GM04504 (cell line): ENCODE measurements at places on chromosomes 16 and 17.

DNA sequence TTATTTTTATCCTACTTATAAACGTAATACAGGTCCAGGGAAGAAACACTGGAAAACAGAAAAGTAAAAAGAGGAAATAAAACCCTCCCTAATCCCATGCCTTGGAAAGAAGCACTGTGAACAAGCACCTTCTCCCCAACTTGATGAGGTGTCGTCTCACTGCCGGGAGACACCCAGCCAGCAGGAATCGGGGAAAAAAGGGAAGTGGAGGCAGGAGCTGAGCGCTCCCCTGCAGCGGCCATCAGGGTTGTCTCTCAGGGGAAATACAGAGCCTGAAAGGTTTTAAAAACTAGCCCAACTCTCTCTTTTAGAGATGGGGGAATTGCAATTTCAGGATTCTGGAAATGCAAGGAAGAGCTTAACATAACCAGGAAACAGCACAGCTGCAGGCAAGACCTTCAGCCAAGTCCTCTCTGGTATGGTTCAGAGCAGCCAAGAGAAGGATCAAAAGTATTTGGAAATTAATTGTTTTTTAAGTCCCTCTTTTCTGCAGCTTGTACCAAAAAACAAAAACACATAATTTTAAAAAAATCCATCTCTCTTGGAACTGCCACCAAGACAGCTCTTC lies 96.3 kb upstream of the RCVRN start:
- DNase-seq = no peak

GRCh38 chr17:51165680-51166197 lies 472 bp upstream of the NME2 start:
- no peak for DNase-seq

DNA sequence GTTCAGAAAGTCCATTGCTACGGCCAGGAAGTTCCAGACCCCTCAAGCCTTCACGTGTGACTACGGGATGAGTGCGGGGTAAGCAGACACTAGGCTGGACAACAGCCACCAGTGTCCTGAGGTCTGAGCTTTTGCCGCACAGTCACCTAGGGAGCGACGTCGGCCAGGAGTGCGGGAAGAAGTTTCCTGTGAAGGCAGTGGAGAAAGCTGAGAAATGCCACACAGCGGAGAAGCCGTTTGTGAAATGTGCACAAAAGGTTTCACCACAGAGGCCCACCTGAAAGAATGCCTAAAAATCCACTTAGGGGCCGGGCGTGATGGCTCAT lies 47.4 kb downstream of the SHCBP1 start:
- no peak for DNase-seq

GRCh38 chr16:82510789-82511305 lies 115.9 kb upstream of the CDH13 start:
- no peak for DNase-seq

GRCh38 chr17:35438433-35438832 lies 6.1 kb upstream of the SLFN12 start:
- DNase-seq = no peak

GRCh38 chr16:8714174-8714573 lies 39.8 kb downstream of the ABAT start:
- DNase-seq = no peak

- peak; percentile 51 for DNase-seq
Measured at GRCh38 chr17:72118335-72119076, 2.3 kb upstream of the SOX9 start.

DNA sequence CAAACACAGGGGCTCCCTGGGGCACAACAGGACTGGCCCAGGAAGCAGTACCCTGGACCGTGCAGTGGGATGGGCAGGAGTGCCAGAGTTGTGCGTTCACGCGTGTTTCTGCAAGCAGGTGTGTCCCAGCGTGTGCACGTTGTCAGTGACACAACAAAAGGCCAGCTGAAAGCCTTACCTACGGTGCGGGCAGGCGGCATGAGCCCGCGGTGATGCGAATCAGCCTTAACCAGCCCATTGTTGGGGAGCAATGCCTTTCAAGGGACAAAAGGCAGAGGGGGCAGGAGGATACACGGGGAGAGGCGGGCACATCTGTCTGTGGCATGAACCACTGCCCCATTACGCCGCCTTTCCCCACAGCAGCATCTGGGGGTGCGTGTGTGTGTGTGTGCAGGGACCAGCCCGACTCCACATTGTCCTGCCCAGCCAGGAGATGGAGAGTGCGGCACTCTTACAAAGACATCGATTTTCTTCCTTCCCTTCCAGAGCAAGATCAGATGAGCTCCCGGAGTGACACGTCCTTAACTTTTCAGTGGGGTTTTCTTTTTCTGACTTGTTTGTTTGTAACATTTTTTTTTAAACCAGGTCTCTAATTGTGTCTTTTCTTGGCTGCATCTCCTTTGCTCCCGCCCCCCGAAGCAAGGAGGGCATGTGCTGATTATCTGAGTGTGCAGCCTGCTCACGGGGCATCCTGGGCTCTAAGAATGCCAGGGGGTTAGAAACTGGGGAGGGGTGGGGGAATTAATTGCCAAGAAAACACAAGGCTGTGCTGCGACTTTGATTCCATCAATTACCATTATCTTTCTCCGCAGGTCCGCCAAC lies 158.1 kb downstream of the ZNF423 start:
- no peak for DNase-seq

DNA sequence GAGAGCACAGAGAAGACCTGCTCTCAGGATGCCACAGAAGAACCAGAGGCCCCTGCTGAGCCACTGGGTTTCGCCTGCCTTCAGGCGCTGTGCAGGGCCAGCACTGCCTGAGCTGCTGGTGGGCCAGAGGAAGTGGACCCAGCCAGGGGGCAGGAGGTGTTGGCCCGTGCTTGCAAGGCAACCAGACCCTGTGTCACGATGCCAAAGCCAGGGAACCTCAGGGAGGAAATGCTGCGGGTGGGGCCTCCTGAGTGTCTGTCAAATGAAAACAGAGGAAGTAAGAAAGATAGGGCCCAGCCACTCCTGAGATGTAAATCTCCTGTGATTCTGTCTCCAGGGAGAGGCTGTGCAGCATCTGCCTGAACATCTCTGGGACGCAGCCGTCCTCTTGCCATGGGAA lies 58.1 kb upstream of the ADORA2B start:
- DNase-seq = no peak

- no peak for DNase-seq
Measured at GRCh38 chr17:82443465-82444283, 6.9 kb downstream of the CYBC1 start.

DNA sequence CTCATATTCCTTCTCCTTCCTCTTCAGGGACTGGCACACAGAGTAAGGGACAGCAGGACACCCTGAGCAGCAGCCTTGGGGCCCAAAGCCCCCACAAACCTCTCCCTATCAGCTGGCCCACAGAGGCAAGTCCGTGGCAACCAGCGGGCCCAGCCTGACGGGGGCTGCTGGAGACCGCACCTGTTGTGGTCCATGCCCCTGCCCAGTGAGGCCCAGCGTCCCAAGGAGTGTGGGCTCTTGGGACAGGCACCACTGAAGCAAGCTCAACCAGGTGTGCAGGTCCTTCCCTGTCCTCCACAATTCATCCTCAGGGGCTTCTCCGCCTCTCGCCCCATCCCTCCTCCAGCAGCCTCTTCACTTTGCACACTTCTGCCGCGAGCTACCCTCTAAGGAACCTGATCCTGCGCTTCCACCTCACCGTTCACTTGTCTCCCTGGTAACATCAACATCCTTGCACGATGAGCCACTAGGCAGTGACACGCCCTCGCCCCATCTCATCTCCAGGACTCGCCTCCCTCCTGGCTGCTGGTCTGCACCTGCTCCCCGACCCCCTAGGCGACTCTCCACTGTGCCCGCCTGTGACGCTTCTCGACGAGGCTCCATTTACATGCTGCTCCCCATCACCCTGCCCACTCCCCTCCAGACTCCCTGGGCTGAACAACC lies 12.7 kb downstream of the MNT start:
- no peak for DNase-seq

DNA sequence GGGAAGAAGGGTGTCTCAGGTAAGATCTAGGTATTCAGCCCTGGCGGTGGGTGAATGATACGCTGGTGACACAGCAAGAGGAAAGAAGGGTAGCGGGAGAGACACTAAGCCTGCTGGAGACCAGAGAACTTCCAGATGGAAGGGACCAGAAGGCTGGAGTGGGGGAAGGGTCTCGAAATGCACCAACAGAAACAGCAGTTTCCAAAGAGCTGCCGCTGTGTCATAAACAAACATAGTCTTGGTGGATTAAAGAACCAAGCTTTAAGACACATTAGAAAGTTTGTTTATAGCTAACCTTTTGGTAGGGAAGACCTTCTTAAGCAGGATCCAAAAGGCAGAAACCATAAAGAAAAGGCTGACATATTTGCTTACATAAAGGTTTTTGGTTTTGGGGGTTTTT lies 20.9 kb downstream of the TRPV3 start:
- no peak for DNase-seq

DNA sequence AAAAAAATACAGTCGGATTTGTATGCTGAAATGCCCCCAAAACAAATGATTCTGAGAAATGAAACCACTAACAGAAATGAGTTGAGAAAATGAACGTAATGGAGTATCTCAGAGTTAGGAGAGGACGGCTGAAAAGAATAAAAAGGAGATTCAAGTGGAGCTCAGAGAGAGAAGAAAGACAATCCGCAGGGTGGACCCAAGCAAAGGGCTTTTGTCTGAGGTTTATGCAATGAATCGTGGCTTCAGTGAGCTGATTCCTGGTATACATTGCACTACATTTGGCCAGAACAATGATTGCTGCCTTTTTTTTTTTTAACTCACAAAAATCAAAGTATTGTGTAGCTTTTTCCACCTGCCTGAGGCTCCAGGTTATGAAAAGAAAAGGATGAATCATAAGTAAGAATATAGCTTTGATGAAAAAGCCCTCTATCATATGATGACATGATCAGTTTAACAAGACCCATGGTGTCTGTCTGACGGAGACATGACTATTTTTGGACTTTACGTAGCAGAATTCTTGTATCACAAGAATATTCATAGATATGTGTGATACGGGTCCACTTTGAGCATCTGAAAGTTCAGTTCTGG lies 4.4 kb upstream of the MED9 start:
- DNase-seq = no peak

- DNase-seq = peak; percentile 68
Measured at GRCh38 chr17:75565066-75565465, 22.5 kb upstream of the MYO15B start.

DNA sequence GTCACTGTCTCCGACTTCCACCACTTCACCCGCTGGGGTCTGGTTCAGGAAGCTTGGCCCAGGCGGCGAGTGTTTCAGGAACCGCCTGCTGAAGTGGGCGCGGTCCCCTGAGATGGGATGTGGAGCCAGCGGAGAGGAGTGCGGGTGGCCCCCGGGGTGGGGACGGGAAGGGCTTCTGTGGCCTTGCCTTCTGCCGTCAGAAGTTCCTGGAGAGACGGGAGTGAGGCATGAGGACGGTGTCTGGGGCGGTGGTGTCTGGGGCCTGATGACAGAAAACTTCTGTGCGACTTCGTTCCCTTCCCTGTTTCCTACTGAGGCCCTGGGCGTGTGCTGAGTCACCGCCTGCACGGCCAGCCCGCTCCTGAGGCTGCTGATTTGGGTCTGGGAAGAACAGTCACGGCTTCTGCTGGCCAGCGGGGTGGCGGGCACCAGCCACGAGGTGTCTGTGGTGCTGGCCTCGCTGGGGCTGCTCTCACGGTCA lies 12.3 kb upstream of the NLRC3 start:
- DNase-seq = no peak

DNA sequence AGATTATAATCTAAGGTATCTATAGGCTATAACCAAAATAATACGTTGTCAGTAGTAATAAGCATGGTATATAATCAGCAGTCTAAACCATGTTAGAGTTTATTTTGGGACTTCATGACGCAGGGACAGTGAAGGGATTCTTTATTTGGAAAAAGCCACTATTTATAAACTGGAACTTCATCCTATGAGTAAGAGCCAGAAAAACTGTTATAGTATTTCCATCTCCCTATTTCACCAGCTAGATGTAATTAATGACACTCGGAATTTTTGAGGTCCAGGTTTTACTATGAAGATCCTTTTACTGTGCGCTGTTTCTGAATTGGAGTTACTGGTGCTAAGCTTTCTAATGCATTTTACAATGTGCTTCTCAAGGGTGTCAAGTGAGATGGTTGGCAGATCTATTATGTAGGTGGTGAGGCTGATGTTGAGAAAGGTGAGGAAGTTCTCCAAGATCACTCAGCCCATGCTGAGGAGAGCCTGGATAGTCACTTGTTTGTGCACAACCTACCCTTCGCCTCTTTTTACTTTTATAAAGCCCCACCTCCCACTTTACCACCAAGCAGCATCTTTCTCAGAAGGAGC lies 149.3 kb downstream of the MSI2 start:
- no peak for DNase-seq

GRCh38 chr16:14635395-14636165 lies 2.8 kb downstream of the BFAR start:
- no peak for DNase-seq

GRCh38 chr17:35088356-35088880 lies 24.9 kb upstream of the RFFL start:
- DNase-seq = no peak

DNA sequence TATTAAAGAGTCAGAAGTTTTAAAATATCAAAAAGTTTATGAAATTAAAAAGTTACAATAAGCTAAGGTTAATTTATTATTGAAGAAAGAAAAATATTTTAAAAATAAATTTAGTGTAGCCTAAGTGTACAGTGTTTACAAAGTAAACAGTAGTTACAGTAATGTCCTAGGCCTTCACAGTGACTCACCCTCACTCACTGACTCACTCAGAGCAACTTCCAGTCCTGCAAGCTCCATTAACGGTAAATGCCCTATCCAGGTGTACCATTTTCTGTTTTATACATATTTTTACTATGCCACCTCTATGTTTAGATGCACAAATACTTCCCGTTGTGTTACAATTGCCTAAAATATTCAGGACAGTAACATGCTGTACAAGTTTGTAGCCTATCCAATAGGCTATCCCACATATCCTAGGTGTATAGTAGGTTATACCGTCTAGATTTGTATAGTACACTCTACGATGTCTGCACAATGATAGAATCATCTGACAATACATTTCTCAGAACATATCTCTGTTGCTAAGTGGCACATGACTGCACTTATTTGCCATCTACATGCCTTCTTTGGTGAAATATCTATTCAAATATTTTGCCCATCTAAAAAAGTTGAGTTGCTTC lies 67.2 kb upstream of the WSB1 start:
- no peak for DNase-seq

DNA sequence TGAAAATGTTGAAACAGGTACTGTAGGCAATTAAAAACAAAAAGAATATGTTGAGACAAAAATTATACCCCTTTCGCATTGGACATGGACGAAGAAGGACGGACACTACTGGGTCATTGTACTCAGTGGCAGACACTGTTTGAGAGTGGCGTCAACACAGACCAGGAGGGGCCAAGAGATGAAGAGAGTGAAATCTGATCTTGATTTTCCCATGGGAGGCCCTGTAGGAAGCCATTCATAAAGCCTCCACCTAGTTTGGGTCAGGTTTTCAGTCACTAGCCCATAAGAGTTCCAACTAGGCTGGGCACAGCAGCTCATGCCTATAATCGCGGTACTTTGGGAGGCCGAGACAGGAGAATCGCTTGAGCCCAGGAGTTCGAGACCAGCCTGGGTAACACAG lies 23.6 kb upstream of the SMURF2 start:
- no peak for DNase-seq

DNA sequence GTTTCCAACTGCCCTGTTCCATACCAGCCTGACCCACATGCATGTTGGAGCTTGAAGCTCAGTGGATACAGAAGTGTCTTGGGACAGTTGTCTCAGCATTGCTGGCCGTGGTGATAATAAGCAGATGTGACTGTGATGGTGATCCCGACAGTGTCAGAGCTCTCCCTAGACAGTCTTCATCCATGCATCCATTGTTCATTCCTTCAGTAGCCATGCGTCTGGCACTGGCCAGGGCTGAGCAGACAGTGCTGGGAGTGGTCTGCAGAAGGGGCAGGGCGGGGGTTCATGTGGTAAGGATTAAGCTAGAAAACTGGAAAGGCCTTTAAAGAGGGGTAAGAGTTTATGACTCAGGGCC lies 68.1 kb downstream of the GNAO1 start:
- DNase-seq = no peak

- no peak for DNase-seq
Measured at GRCh38 chr16:2817340-2818271, 569 bp downstream of the PRSS21 start.
